ENCODE measurements at places on chromosomes 13 and 19.

DNA sequence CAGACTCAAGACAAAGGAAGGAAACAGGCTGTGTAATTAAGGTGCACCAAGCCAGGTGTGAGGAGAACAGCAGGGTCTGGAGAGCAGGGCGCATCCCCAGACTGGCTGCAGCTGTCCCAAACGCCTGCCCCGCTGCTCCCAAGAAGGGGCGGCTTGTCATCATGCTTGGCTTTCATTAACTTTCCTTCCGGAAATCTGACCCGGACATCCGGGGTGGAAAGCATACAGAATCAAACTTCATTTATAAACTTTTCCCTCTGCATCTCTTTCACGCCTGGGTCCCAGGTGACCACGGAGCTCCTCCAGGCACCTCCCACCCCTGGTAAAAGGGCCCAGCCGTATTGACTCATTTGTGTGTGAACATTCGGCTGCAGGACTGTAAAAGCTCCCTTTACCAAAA, 31.7 kb downstream of the TSHZ3 start:
- DNase-seq, result no peak

GRCh38 chr13:31035185-31035965, 102.9 kb downstream of the TEX26 start:
- DNase-seq, result no peak

DNA sequence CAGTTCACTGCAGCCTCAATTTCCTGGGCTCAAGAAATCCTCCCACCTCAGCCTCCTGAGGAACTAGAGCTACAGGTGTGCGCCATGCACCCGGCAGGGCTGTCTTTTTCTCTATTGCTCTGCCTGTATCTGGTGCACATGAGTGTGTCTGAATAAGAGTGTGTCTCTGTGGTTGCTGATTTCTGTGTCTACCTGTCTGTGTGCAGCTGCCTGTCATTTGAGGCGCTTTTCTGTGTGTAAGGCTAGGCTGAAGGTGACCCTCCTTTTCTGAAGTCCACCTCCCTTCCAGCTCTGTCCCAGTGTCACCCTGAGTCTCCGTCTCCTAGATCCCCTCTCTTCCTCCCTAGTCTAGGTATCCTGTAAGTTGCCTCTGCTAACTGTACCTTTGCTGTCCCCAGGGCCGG, 1.5 kb upstream of the PRR12 start:
- DNase-seq, result no peak

DNA sequence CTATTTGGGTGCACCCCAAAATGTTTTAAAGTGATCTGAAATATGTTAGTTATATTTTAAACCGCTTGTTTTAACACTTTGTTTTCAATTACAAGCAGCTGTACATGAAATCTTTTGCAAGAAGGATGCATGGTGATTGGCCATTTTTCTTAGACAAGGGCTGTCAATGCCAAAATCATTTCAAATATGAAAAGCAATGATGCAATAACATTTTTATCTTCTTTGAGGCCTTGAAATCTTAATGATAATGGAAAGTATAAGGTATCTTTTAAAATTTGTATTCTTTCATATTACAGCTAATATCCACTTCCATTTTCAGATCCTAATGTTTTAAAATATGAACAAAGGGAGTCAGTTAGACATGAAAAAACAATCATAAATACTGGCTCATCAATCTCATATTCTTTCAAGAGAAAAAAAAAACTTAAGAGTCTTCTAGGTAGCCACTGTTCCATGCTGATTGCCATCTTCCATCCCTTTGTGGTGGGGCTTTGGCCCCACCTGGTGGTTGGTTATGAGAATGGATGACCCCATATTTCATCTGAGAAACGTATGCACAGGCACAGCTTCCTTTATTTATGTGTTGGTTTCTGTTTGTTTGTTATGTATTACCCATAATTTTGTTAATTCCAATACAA, 330.3 kb upstream of the MIR17HG start:
- DNase-seq, result no peak

DNA sequence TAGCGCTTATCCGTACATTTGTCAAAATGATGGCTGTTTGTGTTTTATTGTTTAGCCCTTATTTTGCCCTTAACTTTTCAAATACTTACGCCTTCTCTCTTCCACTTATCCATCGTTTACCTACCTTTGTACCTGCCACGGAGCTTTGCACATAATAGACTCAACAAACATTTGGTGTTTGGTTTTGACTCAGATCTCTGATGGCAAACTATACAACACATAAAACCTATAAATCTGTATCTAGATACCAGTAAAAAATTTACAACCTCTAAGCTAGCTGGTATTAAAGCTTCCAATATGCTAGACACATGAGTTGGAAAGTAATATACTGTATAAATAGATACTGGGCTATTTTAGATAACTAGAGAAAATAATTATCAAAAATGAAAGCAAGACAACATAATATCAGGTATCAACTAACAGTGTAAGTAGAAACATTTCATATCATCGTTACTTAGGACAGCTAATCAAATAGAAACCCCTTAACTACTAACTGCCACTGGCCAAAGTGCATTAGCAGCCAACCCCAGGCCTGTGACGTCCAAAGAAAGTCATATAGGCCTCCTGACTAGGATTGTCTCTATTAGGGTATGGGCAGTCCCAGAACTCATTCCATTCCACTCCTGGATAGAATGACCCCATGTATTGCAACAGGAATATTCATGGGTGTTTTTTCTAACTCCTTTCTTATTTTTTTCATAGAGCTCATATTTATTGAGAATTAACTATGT, 53.8 kb downstream of the KCTD12 start:
- DNase-seq, result no peak

DNA sequence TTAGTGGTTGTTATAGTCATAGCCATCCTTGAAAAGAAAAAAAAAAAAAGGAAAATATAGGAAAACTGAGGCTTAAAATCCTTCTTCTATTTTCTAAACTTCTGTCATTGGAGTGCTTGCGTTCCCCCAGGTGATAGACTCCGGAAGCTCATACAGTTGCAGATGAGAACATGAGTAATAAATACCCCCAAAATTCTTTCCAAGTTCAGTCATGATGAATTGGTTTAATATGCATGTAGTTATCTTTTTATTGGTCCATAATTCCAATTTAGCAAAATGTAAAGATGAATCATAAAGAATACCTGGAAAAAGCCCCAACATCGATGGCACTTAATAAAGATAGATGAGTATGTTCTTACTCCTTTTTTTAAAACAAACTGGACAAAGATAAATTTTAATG, 192.3 kb downstream of the SHISA2 start:
- DNase-seq, result no peak

DNA sequence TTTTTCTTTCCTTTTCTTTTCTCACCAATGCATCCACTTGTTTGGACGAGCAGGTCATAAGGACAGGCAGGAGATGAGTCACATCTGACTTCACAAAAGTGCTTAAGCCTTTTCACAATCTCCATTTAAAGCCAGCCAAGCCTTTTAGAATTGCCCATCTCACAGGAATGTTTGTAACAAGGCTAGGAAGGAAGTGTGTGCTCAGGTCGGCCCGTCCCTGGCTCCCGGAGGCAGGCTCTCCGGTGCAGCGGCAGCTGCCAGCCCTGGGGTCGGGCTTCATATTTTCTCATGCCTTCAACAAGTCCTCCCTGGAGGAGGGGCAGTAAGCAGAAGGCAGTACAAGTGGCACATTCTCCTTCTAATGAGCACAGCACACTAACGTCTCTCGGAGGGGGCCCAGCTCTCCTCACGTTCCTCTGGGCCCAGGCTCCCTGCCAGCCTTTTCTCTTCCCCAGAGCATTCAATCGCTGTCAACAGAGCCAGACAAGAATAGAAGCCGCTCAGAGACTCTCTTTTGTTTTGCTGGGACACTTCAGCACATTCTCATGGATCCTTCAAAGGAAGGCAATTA, 180.5 kb downstream of the COL4A1 start:
- peak; percentile 93 for DNase-seq

- no peak for DNase-seq
Measured at GRCh38 chr19:58374200-58374599, 6.6 kb downstream of the ZNF837 start.

DNA sequence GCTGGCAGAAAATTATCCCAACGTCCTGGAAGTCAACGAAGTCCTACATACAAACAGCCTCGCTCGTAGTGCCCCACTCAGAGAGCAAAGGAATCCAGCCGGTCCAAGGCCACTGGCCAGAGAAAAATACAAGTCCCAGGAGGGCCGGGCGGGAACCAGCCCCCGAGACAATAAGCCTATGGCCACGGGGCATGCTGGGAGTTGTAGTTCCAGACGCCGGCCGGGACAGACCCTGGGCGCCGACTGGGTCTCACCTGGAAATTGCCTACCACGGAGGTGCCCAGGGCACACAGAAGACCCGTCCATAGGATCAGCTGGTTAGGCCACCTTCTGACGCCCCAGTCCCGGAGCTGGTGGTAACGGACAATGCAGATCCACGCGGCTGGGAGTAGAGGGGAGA, 5.4 kb downstream of the TMEM150B start:
- no peak for DNase-seq

DNA sequence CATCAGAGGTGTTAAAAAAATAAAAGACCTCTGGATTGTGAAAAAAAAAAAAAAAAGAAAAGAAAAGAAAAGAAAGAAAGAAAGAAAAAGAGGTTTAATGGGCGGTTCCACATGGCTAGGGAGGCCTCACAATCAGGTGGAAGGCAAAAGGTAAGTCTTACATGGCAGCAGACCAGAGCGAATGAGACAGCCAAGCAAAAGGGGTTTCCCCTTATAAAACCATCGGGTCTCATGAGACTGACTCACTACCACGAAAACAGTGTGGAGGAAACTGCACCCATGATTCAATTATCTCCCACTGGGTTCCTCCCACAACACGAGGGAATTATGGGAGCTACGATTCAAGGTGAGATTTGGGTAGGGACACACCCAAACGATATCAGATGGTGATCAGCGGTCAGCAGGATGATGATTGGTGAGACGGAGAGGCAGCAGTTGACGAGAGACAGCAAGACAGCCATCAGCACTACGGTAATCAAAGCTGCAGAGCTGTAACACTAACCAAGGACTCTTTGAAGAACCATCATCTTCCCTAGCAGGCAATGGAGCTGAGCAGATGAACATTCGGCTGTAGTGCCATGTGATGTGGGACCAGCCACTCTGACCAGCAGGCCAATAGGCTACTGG, 3.9 kb upstream of the CD209 start:
- no peak for DNase-seq

GRCh38 chr13:25281193-25281934, 5.9 kb downstream of the MTMR6 start:
- DNase-seq, result no peak

DNA sequence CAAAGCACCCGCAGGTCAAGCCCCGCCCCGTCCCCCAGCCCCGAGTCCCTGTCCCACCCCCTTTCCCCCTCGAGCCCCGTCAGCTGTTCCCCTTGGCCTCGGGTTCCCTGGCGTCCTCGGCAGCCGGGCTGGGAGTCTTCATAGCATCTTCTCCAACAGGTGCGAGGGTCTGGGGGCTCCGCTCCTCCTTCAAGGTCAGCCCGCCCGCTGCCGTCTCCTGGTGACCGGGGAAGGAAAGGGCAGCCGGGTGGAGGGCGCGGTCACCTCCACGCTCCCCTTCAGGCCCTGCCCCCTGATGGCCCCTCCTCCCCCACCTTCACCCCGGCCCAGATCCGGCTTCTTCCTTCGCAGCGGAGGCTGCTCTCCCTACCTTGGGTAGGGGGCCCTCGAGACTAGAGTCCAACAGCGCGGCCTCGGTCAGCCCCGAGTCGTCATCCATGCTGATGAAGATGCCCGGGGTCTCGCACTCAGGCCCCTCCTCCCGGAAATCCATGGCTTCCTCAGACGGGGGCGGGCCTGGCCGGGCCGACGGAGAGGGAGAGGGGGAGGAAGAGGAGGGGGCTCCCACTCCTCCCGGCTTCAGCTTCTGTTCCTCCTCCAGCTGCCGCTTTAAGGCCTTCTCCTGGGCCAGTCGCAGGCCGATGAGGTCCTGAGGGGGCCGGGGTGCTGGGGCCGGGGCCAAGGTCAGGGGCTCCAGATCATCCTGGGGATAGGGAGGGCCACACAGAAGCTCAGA, 541 bp upstream of the RSPH6A start:
- DNase-seq, result no peak

GRCh38 chr13:77857531-77858209, 61.0 kb downstream of the EDNRB start:
- DNase-seq, result no peak

- no peak for DNase-seq
Measured at GRCh38 chr13:92896842-92897241, 329.8 kb upstream of the GPC6 start.

DNA sequence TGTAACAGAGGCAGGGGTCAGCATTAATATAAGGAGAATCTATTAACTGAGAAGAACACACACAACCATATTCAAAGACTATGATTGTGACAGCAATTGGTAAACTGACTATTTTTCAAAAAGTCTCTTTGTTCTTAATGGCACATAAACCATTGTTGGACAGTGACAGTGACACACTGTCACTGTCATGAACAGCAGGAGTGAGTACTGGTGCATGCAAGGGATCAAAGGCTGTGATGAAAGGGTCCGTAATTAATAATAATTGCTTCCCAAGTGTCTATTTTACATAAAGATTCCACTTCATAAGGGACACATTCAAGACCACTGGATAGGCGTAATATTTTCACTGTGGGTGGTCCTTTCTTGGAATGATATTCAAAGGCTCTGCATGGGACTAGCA, 50.7 kb downstream of the LHFPL6 start:
- no peak for DNase-seq

DNA sequence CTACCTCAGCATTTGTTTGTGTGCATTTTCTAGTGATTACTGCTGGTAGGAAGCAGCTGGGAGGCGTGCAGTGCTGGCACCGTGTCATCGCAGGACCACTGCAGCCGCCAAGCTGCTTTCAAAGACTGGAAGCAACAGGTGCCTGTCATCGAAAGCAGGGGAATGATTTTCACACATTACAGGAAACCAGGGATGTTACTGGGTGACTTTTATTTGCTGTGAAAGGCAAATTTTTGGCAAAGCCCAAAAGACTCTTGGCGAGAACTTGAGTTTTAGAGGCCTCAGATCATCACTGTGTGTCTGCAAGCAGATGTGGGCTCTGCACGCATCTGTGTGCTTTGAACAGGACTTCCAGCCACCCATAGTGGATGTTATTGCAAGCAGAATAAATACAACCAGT, 176.4 kb downstream of the FLT1 start:
- no peak for DNase-seq

- peak; percentile 3 for DNase-seq
Measured at GRCh38 chr13:111474136-111475002, 153.9 kb downstream of the TEX29 start.

- no peak for DNase-seq
Measured at GRCh38 chr13:72782717-72783116, 784 bp downstream of the PIBF1 start.

DNA sequence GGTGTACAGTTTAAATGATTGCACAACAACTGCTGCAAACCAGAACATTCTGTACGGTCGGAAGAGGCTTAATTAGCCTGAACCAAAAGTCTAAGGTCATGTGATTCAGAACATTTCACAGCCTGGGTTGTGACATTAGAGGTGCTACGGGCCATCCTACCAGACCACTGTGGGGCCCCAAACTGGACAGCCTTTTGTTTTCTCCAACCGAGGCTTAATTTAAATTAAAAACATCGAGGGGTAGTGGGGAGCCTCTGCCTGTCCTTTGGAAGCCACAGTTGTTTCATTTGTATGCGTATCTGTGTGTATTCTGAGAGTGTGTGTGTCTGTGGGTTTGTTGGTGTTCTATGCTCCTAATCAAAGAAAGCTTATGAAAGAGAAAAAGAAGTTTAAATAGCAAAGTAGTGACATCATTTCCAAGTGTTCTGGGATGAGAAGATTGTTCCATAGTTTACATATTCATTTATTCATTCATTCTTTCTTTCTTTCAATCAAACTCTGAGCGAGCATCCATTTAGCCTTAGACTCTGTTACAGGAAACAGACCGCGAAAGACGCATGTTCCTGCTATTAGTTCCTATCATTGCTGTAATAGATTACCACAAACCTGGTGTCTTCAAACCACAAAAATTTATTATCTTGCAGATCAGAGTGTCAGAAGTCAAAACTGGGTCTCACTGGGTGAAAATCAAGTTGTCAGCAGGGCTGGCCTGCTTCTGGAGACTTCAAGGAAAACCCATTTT, 444.8 kb downstream of the FOXO1 start:
- DNase-seq, result no peak
